Activated effector memory CD4-positive, alpha-beta T cell treated with Interleukin-2 at 50 U/mL for 16 hours (primary cell): ENCODE measurements at places on chromosomes 5 and 9.

DNA sequence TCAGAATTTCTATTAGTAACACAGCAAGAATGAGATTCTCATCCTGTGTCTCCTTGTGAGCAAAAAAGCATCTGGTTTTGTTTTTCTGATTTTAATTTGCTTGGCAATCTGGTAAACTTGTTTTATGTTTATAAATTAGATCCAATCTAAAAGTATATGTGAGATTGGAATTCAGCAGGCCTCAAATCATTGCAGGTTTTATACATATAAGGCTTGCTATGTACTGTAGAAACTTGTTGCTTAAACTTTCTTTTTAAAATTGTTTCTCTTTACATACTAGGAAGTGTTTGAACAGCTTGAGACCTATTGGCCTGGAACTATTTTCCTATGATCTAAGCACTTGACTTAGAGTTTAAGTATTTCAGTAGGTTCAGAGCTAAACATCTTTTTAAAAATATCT is 1037.8 kb downstream of the NR2F1-AS1 start:
- DNase-seq, result no peak

GRCh38 chr5:68534131-68534940 is 318.8 kb downstream of the PIK3R1 start:
- no peak for DNase-seq

DNA sequence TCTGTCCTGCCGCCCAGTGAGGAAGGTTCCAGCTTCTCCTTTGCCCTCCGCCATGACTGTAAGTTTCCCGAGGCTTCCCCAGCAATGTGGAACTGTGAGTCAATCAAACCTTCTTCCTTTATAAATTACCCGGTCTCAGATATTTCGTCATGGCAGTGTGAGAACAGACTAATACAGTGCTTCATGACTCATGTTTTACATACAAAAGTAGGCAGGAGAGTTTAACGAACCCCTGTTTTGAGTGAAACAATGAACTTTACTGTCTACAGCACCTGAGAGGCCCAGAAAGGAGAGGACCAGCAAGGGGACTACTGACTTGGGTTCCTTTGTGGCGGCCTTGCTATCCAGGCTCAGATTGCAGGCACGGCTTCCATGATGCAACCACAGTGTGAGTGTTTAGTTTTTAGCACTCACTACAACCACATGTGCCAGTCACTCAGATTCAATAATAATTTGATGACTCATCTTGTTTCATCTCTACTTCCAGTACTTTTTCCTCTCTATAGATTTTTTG is 139.1 kb upstream of the CLINT1 start:
- DNase-seq, result no peak

- no peak for DNase-seq
These were observed 201.6 kb upstream of the PAPPA start for GRCh38 chr9:115951977-115952376.

DNA sequence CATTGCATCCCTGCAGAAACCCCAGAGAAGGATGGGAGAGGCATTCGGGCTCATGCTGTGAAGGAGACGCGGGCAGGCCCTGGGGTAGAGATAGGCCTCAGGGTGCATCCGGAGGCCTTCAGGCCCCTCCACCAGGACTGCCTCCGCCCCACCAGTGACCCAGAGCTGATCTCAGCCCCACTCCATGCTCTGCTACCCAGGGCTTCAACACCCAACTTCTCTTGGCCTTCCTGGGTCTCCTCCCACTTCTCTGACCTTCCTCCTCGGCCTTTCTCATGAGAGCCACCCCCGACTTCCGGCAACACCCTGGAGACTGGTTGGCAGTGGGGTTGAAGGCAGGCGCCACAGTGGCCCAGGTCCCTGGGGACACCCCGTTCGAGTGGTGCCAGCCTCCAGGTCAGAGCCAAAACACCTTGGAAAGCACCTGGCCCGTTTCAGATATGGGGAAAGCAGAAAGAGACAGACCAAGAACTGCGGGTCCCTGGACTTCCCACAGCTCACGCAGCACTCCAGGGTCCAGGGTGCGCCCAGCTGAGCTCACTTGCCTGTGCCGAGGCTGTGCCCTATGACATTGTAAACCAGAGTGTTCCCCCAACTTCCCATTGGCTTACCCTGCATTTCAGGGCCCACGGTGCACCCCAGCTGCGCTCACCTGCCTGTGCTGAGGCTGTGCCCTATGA is 65.1 kb upstream of the OLFM1 start:
- no peak for DNase-seq

GRCh38 chr9:35254237-35254636 is 92.4 kb downstream of the UNC13B start:
- no peak for DNase-seq

DNA sequence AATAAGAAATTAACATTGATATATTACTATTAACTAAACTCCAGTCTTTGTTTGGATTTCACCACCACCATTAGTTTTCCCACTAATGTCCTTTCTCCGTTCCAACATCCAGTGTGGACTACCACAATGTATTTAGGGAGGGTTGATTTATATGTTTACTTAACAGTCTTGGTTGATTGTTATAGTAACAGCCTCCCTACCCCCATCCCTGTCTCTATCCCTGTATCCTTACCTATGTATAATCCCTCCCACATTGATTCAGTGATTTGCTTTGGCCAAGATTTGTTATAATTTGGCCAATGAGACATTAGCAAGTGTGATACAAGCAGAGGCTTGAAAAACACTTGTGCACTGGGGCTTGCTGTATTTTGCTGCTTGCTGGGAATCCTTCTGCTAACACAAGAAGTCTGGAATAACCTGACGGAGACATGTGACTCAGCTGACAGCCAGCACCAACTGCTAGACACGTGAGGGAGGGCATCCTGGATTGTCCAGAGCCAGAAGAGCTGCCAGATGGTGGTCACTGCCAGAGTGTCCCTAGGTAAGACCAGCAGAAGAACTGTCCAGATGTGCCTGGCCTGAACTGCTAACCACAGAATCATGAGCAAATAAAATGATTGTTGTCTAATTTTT is 51.2 kb upstream of the TCF7 start:
- no peak for DNase-seq

GRCh38 chr5:164934039-164934438 is 1428.6 kb downstream of the MAT2B start:
- DNase-seq, result no peak

DNA sequence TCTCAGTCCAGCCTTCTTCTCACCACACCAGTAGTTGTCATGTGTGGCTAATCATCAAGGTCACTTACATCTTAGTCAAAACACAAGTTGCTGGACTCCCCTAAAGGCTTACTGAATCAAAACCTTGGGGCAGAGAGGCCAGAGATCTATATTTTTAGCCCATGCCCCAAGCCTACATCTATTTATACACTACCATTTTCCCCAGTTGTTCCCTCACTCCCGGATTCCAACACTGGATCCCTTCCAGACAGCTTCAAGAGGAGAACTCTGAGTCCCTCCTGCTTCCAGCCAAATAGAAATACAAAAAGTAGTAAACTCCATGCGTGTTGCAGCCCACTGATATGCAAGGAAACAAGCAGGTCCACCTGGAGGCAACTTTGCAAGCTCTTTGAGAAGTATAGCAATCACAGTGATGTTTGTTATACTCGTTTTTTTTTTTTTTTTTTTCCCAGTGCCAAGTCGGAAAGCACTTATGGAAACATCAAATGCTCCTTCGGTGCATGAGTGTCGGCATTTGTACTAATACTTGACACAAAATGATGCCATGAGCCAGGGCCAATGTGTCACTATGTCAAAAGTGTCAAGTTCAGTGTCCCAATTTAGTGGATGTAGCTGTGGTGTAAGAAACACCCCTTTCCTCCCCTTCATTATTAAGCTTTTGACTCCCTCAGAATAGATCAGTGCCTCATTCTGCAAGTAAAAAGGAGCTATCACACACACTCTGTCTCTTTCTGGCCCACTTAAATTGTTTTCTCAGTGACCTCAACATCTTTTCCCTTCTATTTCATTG is 594.2 kb upstream of the SGCD start:
- DNase-seq, result no peak

DNA sequence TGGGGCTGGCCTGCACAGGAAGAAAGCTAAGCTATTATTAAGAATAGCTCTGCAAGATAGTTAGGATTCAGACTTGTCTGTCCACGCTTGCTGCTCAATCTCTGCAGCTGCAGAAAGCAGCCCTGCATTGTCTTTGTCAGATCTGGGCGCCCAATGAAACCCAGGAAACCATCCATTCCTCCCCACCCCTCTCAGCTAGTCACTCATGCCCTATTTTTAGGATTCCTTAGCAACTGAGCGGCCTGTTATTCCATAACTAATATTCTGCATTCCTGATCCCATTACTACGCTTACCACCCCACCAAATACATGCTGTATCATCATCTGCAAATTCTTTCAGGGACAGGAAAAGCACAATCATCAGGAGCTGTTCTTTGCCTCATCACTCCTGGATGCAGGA is 52.9 kb upstream of the APC start:
- DNase-seq, result no peak

DNA sequence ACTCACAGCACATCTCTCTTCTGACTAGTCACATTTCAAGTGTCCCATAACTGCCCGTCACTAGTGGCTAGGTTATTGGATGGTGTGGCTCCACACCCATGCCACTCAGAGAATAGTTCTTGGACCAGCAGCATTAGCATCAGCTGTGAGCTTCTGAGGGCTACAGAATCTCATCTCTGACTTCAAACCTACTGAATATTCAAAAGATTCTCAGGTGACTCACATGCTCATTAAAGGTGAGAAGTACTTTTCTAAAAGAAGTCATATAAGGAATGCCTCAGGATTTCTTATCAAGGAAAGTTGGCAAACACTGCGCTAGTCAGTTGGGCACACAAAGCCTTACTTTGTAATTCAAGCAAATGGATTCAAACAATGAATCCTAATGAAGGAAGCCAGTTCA is 305.0 kb upstream of the CDH12 start:
- no peak for DNase-seq

GRCh38 chr5:179266291-179267070 is 78.8 kb downstream of the ADAMTS2 start:
- DNase-seq, result no peak

DNA sequence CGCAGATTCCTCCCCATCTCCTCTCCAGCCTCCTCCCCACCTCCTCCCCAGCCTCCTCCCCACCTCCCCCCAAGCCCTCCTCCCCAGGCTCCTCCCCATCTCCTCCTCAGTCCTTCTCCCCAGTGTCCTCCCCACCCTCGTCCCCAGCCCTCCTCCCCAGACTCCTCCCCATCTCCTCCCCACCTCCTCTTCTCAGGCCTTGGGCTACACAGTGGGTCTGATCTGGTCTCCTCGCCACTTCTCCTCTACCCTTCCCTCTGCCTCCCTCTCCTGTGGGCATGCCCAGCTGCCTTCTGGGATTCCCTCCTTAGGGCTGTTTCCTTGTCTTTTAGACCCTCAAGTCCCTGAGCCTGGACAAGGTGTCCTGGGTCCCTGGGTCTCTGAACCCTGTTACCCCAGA is 28.3 kb downstream of the CXXC5 start:
- no peak for DNase-seq

DNA sequence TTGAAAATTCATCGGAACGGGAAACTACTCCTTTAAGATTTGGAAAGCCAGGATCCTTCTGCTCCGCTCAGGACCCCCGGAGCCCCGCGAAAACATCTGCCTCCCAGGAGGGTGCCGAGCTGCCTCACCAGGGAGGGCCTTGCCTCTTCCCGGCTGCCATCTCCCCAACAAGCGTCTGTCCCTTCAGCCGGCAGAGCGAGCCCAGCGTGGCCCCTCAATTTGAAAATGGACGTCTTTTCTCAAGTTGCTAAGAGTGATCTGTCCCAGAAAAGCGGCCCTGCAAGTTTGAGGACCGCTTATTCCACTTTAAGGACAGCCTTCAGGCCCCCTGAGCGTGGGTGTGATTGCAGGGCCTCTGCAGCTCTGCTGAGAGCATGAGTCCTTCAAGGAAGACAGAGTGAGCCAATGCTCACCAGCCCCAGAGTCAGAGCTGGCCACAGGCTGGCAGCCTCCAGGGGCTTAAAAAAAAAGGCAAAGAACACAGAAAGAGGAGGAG is 101.3 kb downstream of the PHF2 start:
- DNase-seq, result no peak

- no peak for DNase-seq
These were observed 1.7 kb downstream of the RAB14 start for GRCh38 chr9:121199921-121200320.

DNA sequence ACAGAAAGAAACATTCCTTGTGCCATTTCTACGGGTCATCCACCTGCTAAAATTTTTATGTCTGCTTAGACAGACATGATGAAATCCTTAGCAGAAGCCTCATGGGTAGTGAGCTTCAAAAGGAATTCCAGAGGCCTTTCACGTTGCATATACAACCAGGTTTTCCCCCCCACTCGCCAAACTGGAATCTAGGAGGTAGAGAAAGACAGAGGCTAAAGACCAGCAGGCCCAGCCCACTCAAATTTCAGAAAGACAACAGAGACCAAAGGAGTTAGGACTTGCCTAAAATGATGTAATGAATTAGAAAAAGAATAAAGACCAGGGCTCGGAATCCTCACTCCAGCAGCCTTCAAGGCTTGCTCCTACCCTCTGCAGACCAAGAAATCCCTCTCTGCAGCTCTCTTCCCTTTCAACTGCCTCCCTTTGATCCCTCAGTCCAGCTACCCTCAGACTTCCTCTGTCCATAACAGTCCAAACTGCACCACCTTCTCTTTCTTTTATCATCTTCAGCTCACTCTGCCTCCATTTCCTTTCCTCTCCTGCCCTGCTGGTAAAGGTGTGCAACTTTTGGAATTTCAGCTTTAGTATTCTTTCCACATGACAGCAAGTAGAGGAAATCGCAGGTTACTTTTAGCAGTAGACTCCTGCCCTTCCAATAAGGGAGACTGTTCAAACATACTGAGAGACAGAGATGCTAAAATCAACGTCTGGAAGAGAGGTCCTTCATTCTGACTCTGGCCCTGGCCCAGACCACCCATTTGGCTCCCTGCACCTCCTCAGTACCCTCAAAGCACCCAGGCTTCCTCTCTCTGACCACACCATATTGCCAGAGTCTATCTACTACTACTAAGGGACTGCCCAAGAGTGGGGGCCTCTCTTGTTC is 8.9 kb downstream of the B4GALT1 start:
- no peak for DNase-seq

DNA sequence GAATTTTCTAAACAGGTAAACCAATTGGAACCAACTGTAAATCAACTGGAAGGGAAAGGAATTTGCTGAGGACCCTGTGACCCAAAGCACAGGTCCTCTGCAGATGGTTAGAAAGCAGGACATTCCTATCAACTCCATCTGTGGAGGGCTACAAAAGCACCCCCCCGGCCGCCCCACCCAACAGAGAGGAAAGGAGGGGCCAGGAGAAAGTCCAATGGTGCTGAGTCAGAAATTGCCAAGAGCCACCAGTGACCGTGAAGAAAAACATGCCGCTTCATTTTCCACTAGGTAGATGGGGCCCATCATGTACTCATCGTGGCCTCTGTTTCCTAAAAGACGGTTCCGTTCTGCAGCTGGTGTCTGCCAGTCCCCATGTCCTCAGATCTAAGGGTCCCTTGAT is 66.3 kb downstream of the RAPGEF1 start:
- no peak for DNase-seq
